ENCODE measurements at places on chromosomes 12 and 14.
A peak's percentile ranks its signal among the peaks of the same experiment; 100 is the strongest.

DNA sequence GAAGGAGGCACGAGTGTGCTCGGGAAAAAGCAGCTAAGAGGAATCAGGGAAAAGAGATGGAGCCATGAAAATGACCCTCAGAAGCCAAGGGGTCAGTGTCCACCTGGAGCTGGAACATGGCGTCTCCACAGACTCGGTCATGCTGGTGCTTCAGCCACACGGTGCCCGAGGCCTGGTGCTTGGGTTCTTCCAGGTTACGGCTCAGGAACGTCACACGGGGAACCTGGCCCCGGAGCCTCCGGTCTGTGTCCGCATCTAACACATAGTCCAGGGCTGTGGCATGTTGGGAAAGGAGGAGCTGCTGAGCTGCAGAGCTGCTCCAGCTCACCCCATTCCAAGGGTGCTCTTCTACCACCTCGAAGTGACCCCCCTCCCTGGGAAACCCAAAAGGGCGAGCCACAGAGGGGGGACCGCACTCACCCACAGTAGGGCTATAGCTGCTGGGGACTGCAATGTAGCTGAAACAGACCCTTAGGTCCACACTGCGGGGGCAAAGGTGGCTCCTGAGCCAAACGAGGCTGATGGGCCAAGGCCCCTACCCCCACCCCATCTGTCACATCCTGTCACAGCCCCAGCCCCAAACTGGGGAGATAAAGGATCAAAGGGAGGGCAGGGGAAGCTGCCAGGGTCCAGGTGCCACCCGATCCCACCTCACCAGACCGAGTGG is 10.8 kb downstream of the ITGA7 start:
- no peak for DNase-seq

DNA sequence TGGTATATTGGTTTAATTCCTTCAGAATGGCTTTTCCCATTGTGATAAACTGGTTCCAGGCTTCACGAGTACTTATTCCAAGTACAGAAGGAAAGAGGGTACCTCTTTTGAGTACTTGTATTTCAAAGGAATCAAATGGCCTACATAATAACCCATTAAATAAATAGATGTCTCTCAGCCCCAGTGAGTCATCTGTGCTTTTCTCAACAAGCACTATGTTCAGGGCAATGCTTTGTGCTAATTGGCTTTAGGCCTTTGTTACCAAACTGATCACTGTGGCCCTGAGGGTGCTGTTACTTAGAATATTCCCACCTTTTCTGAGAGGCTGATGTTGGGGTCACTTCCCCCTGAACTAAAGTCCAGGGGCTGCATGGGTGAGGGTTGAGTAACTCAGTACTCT is 107.1 kb downstream of the LRRK2 start:
- DNase-seq = no peak

DNA sequence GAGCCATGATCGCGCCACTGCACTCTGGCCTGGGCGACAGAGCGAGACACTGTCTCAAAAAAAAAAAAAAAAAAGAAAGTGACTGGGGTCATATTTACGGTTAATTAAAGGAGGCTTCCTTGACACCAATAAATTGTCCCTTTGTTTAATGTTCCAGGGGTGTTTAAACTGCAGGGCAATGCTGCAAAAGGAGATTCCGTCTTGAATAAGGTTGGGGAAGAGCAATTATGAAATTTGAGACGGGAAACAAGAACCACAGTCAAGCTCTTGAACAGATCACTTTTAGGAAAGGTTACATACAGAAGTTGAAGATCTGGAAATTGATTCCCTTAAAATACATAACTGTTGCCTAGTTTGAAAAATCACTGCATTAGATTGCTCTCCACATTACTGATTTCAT is 292.9 kb downstream of the DAD1 start:
- no peak for DNase-seq

GRCh38 chr14:88488081-88488480 is 66.7 kb downstream of the PTPN21 start:
- no peak for DNase-seq

- DNase-seq = no peak
Measured at GRCh38 chr12:103596981-103597380, 9.9 kb downstream of the STAB2 start.

DNA sequence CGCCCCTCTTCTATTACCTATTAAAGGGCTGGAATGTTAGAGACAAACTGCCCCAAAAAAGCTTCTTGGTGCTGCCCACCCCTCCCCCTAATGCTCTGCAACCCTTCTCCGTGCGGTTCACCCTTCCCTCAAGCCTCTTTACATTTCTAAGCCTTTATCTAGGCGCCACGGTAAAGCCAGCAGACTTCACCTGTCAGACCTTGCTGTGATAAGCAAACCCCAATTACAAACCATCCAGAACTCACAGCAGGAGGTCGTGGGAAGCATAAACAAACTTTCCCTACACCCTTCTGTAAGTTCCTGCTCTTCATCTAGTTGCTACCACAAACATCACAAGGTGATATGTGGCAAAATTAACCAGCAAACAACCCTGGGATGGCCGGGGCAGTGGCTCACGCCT is 56.8 kb downstream of the MOK start:
- no peak for DNase-seq

DNA sequence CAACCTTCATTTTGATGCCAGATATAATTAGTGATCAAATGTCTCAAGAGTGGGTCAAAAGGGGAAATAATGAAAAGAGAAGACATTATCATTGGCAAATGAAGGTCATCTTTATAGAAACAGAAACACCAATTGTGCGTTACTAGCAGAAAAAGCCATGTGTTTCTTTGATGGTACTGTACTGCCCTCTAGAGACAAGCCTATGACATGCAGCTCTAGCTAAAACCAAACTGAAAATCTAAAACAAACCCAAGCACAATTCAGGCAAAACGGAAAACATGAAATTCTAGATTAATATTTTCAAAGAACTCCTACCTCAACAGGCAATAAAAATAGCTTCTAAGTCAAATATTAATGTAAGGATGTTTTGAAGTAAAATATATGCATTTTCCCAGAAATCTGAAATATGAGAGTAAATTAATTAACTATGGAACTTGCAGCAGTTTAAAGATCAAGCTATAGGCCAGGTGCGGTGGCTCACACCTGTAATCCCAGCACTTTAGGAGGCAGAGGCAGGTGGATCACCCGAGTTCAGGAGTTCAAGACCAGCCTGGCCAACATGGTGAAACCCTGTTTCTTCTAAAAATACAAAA is 115.4 kb downstream of the KLHL28 start:
- no peak for DNase-seq

DNA sequence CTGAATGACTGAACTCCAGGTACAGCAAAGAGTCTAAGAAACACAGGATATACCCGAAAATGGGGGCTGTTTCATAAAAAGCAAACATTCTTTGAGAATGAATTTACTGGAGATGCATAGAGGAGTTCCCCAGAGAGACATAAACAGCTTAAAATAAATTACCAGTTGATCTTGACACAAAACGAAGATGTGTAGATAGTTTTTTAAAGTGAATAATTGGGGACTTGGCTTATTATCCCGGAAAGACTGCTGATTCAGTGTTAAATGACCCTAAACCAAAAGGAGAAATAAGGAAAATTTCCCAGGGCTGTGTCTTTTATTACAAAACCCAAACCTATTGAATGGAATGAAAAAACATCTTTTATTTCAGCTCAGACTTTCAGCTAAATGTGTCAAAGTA is 1052.8 kb upstream of the TMEM132C start:
- no peak for DNase-seq

DNA sequence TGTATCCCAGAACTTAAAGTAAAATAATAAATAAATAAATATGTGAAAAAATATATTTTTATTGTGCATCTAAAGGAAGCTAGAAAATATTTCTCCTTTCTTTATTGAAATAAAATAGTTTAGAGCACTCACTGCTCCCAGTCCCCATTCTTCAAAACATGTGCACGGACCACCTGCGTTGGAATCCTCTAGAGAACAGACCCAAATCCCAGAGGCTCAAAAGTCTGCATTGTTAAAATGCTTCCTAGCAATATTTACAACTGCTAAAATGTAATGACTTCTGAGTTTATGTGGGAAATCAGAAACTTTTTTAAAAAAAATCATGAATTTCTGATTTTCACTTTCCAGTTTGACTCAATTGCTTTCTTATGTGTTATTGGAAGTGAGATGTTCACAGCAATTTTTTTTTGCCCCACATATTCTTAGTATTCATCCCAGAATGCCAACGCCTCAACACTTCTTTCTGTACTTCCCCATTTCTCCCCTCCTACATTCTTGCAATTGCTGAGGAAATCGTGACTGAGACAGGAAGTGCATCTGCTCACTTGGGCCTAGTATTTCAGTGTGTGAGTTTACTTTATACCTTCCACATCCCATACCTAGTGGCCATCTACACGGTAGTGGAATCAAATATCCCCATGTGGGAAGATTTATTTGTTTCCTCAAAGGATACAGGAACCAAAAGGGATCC is 116.0 kb upstream of the FLRT2 start:
- DNase-seq = no peak

- no peak for DNase-seq
Measured at GRCh38 chr12:15205341-15206010, 15.7 kb downstream of the RERG start.

DNA sequence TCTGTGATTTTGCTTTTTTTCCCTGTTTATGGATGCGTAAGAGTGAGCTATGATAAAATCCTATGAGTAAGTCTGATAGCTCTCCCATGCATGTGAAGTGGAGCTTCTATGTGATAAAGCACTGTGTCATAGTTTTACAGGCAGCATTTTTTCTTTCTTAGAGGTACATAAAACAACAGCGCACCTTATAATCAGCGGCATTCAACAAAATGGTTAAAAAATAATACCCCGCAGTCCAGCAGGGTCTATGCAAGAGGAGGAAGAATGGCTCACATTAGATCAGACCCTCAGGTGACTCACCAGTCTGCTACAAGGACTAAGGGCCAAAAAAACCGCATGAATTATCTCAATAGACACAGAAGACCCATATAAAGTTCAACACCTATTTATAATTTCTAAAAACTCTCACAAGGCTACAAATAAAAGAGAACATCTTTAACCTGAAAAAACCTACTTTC is 33.0 kb upstream of the TMEM179 start:
- DNase-seq = no peak

GRCh38 chr12:109817627-109818231 is 15.5 kb downstream of the TRPV4 start:
- no peak for DNase-seq

GRCh38 chr14:65949711-65950516 is 536.3 kb upstream of the CCDC196 start:
- DNase-seq = no peak

GRCh38 chr12:4281173-4281654 is 7.7 kb downstream of the CCND2 start:
- no peak for DNase-seq

- DNase-seq = no peak
Measured at GRCh38 chr12:26798023-26798422, 35.0 kb downstream of the ITPR2 start.

DNA sequence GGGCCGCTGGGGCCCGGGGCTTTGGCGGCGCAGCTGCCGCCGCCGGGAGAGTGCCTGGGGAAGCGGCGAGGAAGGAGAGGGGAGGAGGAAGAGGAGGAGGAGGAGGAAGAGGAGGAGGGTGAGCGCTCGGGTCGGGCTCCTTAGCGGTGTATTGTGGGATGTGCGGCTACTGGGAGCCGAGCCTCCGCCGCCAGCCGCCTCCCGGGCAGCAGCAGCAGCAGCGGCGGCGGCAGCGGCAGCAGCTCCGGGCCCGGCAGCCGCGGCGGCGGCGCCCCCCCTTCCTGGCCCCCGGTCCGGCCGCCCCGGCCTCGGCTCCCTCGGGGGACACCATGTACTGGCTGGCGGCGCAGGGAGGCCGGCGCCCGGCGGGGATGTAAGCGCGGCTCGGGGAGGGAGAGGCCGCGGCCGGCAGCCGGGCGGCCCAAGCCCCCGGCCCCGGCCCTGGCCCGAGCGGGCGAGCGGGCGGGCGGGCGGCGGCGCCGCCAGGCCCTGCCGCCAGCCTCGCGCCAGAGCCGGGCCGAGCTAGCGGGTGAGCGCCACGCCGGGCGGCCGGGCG is at the start of gene SETD1B:
SETD1B (plus strand) TSS at position 149 of the 556 bp plus-strand sequence. CDS start 729 bp downstream, outside the sequence.
- peak; percentile 35 for DNase-seq

GRCh38 chr12:11812241-11812585 is 162.7 kb downstream of the ETV6 start:
- no peak for DNase-seq

Data from nucleus accumbens (tissue), 56 donors.